ENCODE measurements at places on chromosomes 4 and X.

- no peak for DNase-seq
Observed at GRCh38 chr4:25117274-25117673, 43.0 kb downstream of the SEPSECS start.

DNA sequence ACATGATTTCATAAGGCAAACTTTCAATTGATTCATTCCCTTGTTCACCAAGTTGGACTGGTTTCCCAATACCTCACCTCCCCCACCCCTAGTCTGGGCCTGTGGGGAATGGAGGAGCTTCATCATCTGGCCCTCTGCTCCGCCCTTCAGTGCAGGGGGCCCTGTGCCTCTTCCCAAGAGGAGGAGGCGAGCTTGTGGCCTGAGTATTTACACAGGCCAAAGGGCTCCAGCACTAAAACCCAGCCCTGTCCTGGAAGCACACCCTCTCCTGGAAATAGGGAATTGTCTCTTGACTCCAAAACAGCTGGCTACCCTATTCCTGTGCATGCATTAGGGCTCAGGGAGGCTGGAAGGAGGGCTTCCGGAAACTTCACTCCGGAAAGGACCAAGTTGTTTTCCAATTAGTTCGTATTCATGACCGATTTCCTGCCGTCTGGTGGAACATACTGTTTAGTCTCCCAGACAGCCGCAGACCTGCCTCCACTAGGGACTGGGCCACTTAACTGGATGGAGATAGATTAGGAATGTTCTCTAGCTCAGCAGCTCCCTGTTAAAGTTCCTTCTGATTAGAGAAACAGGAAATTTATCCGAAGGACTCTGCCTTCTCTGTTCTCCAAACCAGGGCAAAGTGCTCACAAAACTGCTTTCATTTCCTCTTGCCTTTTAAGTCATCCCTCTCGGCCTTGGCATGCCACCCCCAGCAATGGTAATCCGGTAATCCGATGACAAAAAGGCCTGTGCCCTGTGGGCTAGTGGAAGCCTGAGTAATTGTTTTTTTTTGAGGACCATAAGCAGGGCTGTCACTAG lies 5.8 kb downstream of the SRPX2 start:
- no peak for DNase-seq

GRCh38 chrX:43974100-43974475 lies 898 bp upstream of the NDP start:
- DNase-seq = no peak

DNA sequence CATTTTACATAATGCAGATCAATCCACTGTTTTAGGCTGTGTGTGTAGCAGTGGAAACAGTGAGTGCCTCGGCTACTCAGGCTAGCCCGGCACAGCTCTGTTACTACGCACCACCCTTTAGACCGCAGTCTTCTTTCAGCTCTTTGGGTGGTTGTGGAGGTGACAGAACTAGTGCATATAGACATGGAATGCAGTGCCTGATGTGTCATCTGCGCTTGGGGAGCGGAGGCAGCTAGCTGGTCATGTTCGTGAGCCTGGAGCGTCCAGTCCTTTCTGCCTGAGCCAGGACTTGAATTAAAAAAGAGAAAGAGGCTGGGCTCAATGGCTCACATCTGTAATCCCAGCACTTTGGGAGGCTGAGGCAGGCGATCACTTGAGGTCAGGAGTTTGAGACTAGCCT lies 4.8 kb downstream of the TBC1D14 start:
- no peak for DNase-seq

- no peak for DNase-seq
Observed at GRCh38 chr4:73593631-73594241, 26.5 kb downstream of the RASSF6 start.

DNA sequence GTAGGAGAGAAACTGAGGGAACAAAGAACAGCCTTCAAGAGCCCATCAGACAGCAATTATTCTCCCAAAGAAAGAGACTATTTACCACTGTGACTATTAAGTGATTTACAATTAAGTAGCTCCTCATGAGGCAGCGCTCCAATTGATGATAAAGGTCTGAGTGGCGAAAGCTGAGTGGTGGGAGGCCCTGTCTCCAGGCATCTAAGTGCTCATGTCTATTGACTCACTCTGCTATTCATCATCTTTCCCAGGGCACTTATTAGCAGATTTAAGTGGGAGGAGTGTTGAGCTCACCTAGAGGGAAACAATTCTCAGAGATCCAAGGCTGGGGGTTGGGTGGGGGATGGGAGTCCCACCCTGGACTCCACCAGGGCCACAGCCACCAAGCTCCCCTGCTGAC lies 23.3 kb downstream of the AMER1 start:
- no peak for DNase-seq

DNA sequence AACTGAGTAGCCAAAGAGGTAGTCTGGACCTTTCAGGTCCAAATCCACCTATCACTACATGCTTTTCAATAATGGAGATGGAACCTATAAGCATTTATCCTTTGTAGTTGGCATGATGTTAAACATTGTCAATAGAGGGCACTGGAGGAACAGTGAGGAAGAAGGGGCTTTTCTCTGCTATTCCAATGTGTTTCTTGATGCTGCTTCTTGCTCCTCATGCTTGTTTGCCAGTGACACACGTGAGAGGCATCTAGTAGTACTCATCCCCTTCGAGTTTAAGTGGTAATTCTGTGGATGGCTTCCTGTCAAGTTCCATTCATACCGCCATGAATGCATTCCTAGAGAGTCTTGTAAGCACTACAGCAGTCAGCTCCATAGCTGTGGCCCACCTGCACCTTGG lies 84.0 kb downstream of the NAA11 start:
- DNase-seq = no peak

DNA sequence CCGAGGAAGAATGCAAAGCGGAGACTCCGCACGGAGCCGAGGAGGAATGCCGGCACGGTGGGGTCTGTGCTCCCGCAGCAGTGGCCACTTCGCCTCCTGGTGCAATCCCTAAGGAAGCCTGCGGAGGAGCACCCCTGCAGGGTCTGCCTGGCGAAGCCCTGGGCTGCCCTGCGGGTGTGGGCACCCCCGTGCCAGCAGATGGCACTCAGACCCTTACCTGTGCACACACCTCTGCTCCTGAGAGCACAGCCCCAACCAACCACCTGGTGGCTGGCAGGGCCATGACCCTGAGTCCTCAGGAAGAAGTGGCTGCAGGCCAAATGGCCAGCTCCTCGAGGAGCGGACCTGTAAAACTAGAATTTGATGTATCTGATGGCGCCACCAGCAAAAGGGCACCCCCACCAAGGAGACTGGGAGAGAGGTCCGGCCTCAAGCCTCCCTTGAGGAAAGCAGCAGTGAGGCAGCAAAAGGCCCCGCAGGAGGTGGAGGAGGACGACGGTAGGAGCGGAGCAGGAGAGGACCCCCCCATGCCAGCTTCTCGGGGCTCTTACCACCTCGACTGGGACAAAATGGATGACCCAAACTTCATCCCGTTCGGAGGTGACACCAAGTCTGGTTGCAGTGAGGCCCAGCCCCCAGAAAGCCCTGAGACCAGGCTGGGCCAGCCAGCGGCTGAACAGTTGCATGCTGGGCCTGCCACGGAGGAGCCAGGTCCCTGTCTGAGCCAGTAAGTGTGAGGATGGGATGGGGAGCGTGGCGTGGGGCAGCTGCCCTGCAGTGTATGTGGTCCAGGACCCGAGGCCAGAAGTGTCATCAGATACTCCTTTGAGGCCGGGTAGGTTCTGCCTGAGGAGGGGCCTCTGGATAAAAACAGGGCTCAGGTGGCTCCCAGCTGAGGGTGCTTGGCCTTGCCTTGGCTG lies 7.0 kb downstream of the TACC3 start:
- DNase-seq = no peak

DNA sequence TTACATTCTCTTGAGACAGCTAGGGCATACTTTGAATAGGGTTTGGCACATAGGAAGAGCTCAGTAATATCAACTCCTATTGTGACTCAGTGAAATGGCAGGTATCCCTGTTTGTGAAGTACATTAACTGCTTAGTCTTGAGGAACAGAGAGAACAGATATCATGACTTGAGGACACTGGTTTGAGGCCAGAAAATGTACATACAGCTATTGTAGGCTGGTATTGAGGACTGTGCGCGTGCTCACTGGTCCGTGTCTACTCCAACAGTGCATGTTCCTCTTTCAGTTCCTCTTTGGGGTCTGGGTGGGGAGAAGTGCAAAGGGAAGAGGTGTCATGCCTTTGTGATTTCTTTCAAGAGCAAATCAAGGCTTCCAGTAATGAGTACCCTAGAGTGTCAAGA lies 34.6 kb upstream of the TBC1D9 start:
- peak; percentile 36 for DNase-seq

DNA sequence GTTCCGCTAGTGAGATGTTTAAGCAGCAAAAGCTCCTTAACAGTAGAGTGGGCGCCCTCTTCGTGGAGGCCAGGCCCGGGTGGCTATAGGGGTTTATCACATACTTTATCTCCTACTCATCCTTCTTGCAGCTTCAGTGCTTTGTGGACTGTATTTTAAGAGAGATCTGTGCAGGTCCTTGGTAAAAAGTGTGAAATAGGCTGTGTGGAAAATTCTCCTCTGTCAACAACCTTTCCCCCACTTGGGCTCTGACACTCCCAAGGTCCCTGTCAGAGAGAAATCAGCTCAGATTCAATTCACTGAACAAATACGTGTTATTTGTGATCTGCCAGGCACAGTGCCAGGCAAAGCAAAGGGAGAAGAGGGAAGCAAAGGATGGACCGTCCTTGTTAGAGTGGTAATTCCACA lies 214.3 kb upstream of the PPARGC1A start:
- no peak for DNase-seq

DNA sequence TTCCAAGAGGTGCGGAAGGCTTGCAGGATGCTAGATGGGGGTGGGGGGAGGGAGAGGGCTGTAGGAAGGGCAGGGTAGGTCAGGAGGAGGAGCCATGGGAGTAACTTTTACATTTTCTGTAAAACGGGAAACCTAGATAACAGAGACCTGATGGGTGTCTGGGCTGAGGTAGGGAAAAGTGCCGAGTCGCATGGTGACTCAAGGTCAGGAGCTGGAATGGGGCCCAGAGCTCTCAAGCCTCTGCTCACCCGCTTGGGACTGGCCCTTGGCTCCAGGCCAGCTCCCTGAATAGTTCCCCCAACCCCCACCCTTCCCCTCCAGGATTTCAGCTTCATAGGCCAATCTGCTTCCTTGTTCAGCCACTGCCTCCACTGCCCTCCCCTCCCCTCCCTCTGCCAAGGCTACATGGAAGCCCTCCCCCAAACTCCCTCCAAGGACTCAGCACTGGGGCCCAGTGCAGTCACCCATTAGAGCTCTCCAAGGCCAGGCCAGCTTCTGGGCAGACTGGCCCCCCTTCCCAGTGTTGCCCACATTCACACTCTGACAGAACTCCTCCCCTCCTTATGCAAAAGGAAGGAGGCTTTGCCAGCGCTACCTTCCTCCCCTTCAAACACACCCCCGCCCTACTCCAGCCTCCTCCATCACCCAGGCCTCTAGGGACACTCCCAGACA lies 43.6 kb downstream of the TSC22D3 start:
- DNase-seq = no peak

DNA sequence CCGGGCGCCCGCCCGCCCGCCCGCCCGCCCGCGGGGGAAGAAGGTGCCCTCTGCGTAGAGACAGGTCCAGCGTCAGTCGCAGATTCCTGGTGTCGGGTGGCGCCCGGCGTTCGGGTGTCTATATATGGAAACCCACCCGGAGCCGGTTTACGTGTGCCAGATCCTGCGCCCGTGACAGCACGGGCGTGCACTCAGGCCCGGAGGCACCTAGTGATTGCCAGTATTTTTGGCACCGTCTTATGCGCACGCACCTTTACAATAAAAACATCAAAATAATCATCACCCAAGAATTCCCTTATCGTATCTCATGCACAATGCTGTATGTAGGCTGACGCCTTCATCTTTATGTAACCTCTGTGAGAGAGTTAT lies 519 bp downstream of the SLC25A4 start:
- peak; percentile 34 for DNase-seq

DNA sequence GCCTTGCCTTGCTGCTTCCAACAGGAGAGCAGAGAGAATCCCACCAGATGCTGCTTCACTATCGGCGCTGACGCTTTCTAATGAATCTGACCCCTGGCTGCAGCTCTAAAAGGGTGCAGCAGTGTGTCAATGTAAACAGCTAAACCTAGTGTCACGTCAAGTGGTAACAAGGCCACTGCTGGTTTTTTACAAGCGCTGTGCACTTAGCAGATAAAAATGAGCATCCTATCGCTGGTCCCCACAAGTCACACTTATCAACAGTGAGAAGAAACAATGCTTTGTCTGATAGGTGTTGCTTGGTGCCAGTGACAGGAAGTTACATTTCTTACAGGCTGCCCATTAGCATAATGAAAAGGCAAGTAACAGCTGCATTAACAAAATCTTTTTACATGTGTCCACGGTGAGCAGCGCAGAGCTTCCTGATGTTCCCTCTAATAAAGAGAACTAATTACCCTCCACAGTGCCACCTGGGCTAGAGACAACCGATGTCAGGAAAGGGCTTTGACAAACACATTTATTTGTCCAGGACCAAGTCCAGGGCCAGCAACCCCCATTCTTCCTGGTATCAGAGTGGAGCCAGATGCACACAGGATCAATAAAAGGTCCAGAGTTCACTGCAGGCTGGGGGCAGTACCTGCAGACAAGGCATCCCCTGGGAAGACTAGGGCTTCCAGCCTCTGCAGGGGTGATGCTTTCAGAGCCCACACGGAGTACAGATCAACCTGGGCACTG lies 176.0 kb downstream of the MGST2 start:
- no peak for DNase-seq

- DNase-seq = no peak
Observed at GRCh38 chr4:169859366-169860216, 101.8 kb upstream of the HPF1 start.

DNA sequence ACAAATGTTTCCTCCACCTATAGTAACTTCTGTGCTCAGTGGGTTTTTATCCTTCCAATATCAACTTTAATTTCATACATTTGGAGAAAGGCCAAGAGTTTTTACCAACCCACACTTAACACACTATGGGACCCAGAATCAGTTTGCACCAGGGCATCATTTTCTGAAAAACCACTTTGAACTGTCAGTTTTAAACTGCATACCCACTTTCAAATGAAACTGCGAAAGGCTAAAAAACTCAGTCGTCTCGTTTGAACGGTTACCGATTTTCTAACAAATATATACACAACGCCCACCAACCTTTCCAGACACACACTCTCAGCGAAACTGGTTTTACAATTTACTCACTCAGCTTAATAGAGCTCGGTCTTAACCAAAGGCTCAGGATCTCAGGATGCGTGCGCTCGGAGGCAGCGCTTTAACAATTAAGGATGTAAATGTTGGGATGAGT lies 376 bp downstream of the ABCG2 start:
- peak; percentile 34 for DNase-seq

DNA sequence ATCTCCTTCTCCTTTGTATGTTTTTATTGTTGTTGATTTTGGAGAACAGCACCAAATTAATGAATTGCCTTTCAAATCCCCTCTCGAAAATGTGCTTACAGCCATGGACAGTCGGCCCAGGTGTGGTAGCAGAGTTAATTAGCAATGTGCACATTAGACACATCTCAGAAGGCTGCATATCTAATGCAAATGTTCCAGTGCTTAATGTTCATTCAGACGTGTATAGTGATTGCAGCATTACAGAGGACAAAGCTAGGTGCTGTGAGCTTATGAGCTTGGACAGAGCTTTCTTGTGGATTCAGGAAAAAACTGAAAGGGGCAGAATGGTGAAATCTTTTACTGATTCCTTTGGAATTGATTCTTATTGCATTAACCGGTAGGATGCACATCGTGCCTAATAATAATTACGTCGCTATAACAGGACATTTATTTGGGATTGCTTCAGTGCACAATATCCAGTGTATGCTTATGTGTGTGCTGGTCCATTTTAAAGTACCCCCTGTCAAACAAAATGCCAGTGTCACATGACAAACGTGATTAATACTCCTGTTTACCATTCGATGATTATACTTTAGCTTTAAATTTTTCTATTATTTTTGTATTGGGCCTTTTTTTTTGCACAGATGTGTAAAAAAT lies 552.9 kb upstream of the EPHA5 start:
- DNase-seq = no peak
